Hindlimb muscle (tissue), 1 donor: ENCODE measurements at places on chromosomes 11 and 22.

DNA sequence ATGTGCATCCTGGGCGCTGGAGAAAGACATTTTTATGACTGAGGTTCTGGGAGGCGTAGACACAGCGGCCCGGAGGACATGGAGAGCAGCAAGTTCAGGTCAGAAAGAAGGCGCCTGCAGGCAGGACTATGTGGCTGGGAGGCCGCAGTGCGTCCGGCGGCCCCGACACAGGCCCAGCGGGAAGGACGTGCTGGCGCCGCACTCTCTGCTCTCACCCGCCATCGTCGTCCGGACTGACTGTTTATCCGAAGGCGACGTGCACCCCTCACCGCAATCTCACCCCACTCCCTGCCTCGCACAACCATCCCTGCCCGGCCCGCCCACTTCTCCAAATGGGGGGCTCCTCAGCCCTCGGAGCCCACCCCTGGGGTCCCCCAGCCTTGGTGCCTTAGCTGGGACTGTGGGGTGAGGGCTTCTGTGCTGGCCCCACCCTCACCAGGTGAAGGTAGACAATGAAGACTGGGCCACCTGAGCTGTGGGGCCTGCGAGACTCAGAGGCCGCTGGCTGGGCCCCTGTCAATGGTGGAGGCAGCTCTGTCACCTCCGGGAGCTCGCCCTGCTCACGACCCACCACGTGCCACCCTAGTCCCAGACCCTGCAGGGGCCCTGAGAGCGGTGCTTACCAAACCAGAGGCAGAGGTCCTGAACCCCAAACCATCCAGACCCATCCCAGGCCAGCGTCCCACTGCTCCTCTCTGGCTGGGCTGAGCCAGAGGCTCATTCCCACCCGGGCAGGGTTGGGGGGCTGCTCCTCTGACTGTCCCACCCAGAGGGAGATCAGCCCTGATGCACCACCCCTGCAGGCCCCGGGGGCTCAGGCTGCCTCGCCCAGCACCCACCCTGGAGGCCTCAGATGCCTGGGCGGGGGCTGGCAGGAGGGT lies 16.2 kb upstream of the MUC5B start:
- no peak for DNase-seq

- no peak for DNase-seq
Measured at GRCh38 chr22:20508815-20509271, 1.4 kb downstream of the MED15 start.

- no peak for DNase-seq
Measured at GRCh38 chr22:44371741-44372525, 59.2 kb upstream of the SHISAL1 start.

DNA sequence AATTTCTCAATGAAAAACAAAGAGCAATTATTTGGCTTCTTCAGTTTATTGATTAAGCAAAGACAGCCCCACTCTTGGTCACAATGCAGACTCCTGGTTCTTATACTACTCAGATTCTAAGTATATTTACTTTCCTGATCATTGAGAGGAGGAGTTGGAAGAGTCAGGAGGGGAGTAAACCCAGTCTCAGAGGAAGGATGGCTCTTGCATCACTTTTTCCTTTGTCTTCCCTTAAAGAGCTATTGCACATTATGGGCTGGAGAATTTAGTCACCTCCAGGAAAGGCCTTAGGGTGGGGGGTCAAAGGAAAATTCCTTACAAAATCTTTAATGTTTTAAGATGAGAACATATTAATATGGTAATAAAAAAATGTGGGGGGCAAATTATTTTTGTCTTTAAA lies 8.1 kb downstream of the SLC17A6 start:
- no peak for DNase-seq

GRCh38 chr11:17564687-17565042 lies 17.6 kb downstream of the OTOG start:
- no peak for DNase-seq

- no peak for DNase-seq
Measured at GRCh38 chr11:103690356-103690755, 346.1 kb upstream of the DDI1 start.

- DNase-seq = no peak
Measured at GRCh38 chr11:134364261-134364660, 32.5 kb downstream of the GLB1L2 start.

- no peak for DNase-seq
Measured at GRCh38 chr22:22060200-22061084, 77.9 kb upstream of the TOP3B start.

DNA sequence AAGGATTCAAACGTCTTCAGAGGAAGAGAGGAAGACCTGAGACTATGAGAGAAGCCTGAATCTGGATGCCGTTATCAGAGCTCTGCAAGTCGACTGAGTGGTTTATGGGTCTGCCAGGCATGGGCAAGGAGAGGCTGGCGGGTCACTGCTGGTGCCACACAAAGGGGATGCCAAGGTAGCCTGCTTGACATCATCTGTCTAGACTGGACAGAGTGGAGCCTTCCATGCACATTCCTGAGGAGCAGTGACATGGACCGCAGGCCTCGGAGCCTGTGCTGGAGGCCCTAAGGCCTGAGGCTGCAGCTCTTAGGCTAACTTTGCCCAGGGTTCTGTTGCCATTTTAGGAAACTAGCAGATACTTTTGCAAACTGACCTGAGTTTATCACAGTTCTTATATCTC lies 127.4 kb downstream of the WT1 start:
- DNase-seq = no peak

DNA sequence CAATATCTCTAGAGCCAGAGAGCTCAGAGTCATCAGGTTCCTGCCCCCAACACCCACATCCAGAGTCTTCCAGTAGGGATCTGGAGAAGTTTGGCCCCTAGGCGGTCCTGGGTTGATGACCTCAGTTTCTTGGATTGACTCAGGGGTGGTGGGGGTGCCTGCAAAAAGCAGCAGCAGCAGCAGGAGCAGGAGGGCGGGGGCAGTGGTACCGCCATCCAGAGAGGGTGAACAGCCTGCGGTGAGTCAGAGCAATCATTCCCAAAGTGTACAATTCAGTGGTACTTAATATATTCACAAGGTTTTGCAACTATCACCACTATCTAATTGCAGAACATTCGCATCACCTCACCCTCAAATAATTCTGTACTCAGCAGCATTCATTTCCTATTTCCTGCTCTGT lies 9.9 kb upstream of the SEC14L3 start:
- DNase-seq = no peak

GRCh38 chr11:68804786-68805185 lies 36.9 kb downstream of the CPT1A start:
- no peak for DNase-seq

DNA sequence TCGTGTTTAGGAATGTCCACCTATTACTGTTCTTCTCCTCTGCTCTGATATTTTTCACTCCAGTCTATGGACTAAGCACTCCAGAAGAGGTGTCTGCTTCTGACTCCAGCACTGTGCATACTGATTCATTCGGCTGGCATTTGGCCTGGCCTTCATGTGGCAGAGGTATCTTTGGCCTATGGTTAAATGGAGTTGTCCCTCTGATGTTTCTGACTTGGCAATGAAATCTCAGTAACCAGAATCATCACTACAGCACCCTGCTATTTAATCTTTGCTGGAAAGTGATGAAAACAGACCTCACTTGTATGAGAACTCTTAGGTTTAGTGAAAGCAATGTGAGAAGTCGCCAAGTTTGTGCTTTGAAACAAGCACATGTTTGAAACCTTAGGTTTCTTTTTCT lies 155.2 kb downstream of the MAML2 start:
- DNase-seq = no peak

DNA sequence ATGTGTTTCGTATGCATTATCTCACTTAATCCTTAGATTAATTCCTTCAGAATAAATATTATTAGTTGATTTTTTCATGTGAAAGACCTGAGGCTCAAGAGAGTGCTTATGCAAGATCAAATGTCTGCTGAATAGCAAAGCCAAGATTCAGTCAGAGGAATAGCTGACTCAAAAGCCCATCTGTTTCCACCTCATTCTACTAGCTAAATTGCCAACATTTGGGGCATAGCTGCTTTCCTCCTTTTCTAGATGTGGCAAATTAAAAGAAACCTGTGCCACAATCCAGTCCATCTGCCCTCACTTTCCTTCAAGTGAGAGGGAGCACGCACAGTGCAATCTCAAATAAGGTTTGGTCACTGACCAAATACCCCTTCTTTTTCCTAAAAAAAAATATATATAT lies 121.1 kb downstream of the PAX6 start:
- no peak for DNase-seq

- no peak for DNase-seq
Measured at GRCh38 chr11:117210620-117211019, 11.4 kb downstream of the TAGLN start.

- peak; percentile 42 for DNase-seq
Measured at GRCh38 chr22:24685531-24686190, 82.7 kb downstream of the GGT1 start.

DNA sequence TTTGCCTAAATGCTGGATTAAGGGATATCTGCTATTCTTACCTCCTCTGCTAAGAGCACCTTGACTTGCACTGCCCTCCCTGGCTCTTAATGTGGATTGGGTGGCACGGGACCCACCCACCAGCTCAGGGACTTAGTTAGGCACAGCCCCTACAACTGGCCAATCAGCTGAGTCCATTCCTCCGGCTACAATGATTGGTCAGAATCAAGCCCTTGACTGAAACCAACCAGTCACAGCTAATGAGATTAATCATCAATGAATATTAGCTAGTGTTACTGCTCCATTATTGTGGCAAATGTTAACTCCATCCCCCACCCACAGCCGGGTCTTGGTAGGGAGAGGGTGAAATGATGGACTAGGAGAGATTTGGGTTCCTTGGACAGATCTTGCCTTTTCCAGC lies 328.0 kb downstream of the MN1 start:
- no peak for DNase-seq

DNA sequence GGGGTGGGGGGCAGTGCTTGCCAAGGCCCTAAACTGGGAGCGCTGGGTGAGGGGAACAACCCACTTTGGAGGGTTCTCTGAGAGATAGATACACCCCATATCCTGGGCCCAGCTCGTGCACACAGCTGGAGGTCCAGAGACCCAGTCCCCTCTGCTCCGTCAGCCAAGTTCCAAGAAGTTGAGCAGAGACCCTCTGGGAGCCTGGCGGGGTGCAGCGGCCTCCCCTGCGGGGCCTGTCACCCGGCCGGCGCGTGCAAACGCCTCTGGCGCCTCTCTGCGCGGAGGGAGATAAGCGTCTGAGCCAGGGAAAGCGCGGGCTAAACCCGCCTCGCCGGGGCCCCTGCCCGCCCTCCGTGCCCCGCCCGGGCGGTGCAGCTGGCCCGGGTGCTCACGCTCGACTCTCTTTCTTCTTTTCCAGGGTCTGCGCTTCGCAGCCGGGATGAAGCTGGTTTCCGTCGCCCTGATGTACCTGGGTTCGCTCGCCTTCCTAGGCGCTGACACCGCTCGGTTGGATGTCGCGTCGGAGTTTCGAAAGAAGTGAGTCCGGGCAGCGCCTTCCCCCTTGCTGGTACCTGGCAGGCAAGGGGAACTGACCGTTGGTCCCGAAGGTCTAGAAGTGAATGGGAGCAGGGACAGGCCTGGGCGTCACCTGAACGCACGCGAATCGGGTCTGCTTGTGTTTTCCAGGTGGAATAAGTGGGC lies 540 bp downstream of the ADM start:
- no peak for DNase-seq

DNA sequence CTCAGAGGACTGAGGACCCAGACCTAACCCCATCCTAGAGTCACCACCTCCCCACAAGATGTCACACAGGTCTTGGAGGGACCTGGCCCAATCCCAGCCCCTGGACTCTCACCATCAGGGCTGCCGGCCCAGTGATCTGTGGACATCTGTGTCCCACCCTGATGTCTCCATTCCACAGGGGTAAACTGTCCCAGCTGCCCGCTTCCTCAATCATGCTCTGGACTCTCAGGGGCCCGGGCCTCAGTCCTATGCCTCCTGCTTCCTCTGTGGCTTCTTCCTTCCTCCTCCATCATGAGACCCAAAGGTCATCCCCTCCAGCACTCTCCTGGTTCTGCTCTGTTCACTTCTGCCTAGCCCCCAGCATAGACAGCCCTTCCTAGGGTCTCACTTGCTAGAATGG lies 32.2 kb downstream of the ARAP1 start:
- DNase-seq = no peak

- DNase-seq = no peak
Measured at GRCh38 chr22:37309211-37310074, 27.1 kb downstream of the CYTH4 start.

- no peak for DNase-seq
Measured at GRCh38 chr22:30272781-30273601, 6.3 kb upstream of the OSM start.

- no peak for DNase-seq
Measured at GRCh38 chr11:120904116-120904515, 119.8 kb upstream of the TBCEL start.

- DNase-seq = no peak
Measured at GRCh38 chr22:44918166-44918924, 91.5 kb downstream of the PHF21B start.

DNA sequence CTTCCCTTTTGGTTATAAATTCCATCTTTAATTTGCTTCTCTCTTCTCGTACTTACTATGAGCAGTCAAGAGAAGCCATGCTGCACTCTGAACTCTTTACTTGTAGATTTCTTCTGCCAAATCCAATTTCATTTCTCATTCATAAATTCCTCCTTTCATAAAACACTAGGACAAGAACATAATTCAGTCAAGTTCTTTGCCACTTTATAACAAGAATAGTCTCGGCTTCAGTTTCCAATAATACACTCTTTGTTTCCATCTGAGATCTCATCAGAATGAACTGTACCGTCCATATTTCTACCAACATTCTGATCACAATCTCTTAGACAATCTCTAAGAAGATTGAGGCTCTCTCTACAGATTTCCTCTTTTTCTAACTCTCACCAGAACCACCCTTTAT lies 25.1 kb downstream of the IZUMO1R start:
- no peak for DNase-seq

DNA sequence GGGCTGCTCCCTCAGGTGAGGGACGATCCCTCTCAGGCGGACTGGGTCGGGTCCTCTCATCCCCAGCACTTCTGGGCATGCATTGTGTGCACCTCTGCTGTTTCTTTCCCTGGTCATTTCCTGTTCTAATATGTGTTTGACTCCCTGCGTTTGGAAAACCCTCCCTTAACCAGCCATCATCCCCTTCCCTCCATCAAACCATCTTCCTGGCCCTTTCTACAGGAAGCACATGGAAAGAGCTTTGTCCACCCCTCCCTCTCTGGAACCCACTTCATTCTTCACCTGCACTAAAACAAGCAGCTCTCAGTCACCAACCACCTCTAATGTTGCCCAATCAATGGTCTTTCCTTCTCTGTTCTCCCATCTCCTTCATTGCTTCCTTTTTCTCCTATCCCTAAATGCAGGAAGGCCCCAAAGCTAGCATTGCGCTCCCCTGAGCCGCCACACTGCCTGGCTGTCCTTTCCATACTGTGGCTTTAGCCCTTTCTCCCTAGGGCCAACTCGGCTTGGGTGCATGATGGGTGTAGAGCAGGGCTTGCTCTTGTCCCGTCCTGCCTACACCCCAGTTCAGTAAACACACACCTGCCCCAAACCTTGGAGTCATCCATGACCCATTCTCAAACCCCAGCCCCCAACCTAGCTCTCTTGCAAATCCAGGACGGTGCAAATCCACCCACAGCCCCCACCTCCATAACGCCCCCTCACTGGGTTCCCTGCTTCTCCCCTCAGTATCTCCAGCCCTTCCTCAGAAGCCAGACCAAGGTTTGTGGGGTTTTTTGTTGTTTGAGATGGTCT lies 5.4 kb upstream of the GAS2L1 start:
- no peak for DNase-seq

GRCh38 chr11:118117790-118118601 lies 31.2 kb upstream of the SMIM35 start:
- DNase-seq = no peak

- no peak for DNase-seq
Measured at GRCh38 chr11:68683536-68684384, 584 bp upstream of the GAL start.
